ENCODE measurements at places on chromosomes 5 and 9.

DNA sequence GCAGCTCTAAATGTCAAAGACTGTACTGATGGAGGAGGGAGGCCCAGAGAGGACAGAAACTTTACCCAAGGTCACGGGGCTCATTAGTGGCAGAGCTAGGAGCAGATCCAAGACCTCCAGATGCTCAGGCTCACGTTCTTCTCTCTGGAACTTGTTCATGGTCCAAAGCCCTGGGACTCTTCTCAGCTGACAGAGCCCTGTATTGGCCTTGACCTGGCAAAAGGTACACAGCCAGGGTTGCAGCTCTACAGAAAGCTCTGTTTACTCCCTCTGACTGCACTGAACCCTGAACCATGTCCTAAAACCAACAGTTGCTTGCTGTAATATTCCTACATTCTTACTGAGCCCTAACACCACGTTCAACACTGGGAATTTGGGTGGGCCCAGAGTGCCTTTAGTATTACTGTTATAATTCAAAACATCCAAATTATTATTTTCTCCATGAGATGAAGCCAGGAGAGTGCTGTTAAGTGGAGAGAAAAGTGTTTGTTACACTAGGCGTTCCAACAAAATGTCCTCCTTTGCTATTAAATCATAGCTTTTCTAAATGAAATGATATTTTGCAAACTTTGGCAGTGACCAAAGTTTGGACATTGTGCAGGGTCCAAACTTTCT is 602.4 kb upstream of the CLINT1 start:
- no peak for DNase-seq

GRCh38 chr5:139177809-139178588 is 20.2 kb downstream of the SIL1 start:
- DNase-seq: no peak

- no peak for DNase-seq
These were observed 66.3 kb downstream of the ANKRD55 start for GRCh38 chr5:56166671-56167385.

DNA sequence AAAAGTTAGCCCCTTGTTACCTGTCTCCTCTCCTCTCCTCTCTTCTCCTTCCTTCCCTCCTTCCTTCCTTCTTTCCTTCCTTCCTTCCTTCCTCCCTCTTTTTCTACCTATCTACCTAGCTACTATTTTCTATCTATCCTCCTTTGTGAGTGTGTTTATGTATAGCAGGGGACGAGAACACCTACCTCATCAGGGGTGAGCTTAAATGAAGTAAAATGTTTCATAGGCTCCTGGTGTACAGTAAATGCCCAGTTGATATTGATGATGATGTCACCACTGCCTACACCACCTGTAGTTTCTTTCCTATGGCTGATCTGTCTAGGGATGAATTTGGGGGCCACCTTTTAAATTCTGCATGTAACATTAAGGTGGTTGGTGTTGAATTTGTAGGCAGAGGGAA is 4.3 kb downstream of the SPIN1 start:
- DNase-seq: no peak

GRCh38 chr5:122842016-122842580 is 3.3 kb upstream of the SNX24 start:
- no peak for DNase-seq

GRCh38 chr5:115336201-115336720 is 39.8 kb upstream of the CCDC112 start:
- DNase-seq: no peak

GRCh38 chr5:125199968-125200865 is 453.8 kb upstream of the ZNF608 start:
- DNase-seq: peak; percentile 10

- DNase-seq: no peak
These were observed 120.3 kb upstream of the BASP1 start for GRCh38 chr5:17096952-17097695.

DNA sequence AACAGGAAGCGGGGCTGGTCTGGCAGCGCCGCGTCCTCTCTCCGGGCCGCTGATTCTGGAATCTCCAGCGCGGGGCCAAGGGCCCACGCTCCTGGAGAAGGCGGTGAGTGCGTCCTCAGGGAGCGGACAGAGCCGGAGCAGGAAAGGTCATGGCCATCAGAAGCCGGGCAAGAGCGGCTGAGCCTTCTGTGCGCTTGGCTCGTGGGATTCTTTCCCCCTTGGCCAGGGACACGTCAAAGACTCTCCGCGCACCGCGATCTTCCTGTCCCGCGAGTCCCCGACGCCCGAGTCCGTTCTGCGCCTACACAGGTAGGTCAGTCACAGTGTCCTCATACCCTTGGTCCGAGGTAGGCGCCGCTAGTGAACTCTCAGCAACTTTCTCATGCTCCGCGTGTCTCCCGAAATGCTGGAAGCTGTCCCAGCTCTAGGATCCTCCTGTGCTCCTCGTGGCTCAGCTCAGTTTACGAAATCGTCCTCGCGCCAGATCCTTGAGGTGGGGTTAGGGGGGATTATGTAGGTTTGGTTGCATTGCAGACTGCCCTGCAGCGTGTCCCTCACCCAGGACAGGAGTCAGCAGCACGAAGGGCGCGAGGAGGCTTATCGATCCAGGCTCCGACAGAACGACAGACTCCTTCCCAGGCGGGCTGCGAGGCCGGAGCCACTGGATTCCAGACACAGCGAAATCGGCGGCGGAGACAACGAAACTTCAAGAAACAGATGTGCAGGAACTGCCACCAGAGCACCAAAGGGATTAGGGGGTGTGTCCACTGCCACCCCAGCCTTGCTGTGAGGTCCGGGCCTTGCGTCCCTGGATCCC is 8.7 kb downstream of the LHX6 start:
- no peak for DNase-seq

- no peak for DNase-seq
These were observed 219.9 kb upstream of the NFIL3 start for GRCh38 chr9:91643481-91644077.

- DNase-seq: no peak
These were observed 223.5 kb upstream of the TNC start for GRCh38 chr9:115341426-115341825.

DNA sequence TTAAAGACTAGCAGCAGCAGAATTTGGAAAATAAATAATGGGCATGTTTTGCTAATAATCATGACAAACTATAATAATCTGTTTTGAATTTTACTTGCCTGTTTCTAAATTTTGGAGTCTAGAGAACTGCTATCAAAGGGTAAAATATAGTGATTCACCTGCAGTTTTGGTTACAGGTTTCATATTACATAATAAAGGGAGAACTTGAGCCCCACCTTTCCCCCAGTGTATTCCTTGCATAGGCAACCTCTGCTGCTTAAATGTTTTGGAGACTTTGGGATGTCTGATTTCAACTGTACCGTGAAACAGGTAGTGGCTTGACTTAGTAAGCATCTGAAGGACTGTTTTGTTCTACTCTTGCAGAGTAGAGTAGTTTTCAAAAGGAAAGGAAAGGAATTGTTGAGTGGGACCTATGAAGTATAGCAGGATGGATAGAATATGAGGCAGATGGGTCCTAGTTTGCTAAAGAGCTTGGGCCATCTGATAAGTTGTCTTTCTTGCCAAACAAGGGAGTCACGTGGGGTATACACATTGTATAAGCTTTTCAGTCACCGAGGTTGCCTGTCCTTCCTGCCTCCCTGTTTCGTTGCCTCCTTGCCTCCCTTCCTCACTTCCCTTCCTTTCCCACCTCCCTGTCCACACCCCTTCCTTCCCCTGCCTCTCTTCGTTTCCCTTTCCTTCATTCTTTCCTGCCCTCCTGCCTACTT is 19.1 kb downstream of the CREBRF start:
- no peak for DNase-seq

GRCh38 chr5:56516035-56516434 is 282.9 kb upstream of the ANKRD55 start:
- DNase-seq: no peak

GRCh38 chr9:137293482-137294090 is 8.5 kb downstream of the NRARP start:
- no peak for DNase-seq

GRCh38 chr5:122864400-122864799 is 19.0 kb downstream of the SNX24 start:
- no peak for DNase-seq

- DNase-seq: no peak
These were observed 97.5 kb upstream of the FCN2 start for GRCh38 chr9:134782921-134783698.

DNA sequence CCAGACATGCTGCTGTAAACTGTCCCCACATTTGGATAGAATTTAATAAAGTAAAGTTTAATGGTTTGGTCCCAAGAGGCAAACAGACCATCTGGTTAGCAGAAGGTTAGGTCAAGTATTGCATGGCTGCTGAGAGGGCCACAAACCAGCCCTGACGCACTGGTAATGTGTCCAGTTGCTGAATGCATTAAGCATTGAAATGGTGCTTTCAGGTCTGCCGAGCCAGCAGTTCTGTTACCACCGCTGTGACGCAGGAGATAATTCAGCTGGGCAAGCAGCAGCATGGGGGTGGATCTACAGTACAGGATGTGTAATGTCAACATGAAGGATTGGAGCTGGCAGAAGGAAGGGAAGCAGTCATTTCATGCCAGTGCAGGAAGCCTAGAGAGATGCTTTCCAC is 16.0 kb downstream of the ZNF462 start:
- DNase-seq: no peak

GRCh38 chr5:149961957-149962409 is 1.4 kb downstream of the SLC26A2 start:
- DNase-seq: no peak

DNA sequence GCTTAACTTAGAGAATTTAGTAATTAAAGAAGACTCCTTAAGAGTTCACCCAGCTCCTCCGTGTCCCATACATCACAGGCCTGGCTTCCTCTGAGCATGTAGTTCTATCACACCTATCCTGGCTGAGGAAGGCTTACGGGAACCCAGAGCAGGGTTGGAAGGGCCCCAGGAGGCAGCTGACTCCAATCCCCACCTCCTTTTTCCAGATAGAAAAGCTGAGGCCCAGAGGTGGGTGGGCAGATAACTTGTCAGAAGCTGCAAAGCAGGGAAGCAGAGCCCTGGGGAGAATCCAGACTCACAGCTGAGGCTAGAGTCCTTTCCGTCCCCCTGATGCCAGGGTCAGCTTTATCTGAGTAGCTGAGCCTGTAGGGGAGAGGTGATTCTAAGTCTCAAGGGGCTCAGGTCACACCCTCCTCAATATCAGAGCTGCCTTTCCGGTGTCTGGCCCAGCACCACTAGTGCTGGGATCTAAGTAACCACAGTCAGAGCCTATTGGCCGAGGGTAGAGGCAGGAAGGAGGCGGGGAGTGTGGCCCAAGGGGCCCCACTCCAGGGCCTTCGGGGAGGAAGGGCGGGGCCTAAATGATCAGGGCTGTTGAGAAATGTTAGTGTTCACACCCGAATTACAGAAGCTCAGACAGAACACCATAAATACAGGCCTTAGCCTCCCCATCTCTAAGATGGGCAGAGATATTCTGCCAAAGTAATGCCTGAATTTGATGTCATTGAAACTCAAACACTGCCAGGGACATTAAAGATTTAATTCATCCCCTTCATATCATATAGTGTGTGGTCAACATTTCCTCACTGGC is 9.9 kb downstream of the CCDC69 start:
- peak; percentile 89 for DNase-seq

DNA sequence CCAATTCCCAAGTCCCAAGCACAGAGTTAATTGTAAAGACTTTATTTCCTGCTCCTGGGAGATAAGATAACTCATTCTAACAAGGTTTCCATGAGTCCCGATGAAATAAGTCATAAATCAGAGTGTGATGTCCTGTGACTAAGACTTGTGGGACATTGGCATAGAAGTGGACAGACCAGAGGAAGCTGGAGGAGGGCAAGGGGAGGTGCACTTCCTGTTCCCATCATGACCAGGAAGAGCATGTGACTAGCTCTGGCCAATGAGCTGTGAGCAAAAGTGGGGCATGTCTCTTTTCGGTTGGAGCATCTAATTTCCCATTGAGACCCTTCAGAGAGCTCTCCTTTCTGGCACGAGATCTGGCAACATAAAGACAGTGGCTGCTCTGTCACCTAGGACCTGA is 100.4 kb downstream of the ZNF354C start:
- DNase-seq: no peak

Data from GM20000 (cell line).